ENCODE measurements at places on chromosomes 7 and 10.

DNA sequence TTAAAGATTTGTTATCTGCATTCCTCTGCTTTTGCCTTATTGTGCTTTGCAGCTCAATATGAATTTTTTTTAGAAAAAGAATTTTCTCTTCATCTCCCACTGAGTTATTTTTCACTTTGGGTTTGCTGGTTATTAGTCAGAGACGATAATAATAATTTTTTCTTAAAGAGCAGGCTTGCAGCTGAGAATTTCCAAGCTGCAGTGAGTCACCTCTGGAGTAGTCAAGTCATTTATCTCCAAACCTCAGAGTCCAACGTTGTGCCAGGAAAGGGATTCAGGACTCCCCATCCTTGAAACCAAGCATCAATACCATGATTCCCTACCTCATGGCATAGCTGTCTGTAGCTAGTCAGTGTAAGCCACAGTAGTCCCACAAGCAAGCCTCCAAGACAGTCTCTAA, 15.2 kb upstream of the EGR2 start:
- no peak for DNase-seq

GRCh38 chr7:133315332-133316040, 62.6 kb downstream of the EXOC4 start:
- no peak for DNase-seq

- DNase-seq = no peak
Observed at GRCh38 chr10:130463876-130464364, 327.7 kb downstream of the GLRX3 start.

- DNase-seq = no peak
Observed at GRCh38 chr10:78214955-78215354, 181.3 kb downstream of the RPS24 start.

- peak; percentile 10 for DNase-seq
Observed at GRCh38 chr10:104614245-104614831, 26.8 kb upstream of the SORCS3 start.

DNA sequence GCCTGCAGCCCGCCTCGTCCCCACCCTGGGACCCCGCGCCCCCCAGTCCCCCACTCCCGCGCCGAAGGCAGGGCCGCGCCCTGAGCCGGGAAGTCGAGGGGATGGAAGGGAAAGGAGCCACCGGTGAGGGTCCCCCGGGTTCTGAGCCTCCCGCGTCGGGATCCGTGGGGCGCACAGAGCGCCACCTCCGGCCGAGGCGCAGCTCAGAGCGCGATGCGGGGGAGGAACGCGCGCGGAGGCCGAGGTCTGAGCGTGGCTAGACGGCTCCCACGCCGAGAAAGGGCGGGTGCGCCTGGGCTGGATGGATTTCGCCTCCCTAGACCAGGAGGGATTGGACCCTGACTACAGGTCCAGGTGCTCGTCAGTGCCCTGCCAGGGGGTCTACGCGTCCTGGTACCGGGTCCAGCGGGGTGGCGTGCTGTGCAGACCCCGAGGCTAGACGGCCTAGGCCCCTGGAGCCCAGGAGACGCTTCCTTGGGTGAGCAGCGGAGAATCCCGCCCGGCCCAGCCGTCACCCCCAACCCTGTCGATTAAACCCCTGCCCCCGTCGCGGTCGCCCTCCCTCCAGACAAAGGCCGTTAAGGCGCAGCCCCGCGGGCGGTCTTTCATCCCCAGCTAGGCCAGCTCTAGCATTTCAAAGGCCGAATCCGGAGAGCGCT, 986 bp upstream of the PDGFA start:
- DNase-seq = no peak

DNA sequence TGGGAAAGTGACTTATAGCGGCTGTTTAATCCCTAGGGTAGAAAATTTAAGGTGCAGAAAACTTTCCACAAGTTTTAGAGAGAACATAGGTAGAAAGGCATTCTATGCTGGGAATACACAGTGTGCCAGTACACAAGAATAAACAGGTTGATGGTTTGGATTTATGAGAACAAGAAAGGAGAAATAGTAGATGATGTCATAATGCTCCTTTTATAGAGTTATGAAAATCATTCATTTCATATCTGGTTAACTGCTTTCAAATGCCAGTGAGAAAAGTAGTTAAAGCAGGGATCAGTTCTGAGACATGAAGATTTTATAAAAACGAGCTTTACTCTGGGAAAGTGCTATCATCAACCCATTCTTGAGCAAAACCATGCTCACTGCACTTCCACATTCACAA, 311.4 kb downstream of the PARD3 start:
- no peak for DNase-seq

- DNase-seq = no peak
Observed at GRCh38 chr10:124378881-124379471, 39.7 kb downstream of the OAT start.

GRCh38 chr7:93821463-93821862, 69.1 kb downstream of the TFPI2 start:
- DNase-seq = no peak

DNA sequence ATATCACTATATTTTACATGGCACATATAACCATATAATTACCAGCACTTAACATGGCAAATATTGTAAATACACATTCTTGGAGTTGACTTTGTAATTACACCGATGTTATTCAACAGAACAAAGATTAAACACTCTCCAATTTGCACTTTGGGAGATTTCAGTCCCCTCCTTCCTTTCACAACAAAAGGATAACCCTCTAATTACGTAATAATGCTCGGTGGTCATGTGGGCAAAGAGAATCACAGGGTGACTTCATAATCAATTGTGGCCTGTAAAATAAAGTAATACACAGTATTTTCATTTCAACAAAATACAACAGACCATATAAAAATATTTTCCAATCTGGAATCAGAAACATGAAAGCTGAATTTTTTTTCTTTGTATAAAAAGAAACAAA, 73.2 kb downstream of the RHOBTB1 start:
- DNase-seq = no peak

GRCh38 chr10:128880159-128880725, 586.8 kb upstream of the MGMT start:
- no peak for DNase-seq

DNA sequence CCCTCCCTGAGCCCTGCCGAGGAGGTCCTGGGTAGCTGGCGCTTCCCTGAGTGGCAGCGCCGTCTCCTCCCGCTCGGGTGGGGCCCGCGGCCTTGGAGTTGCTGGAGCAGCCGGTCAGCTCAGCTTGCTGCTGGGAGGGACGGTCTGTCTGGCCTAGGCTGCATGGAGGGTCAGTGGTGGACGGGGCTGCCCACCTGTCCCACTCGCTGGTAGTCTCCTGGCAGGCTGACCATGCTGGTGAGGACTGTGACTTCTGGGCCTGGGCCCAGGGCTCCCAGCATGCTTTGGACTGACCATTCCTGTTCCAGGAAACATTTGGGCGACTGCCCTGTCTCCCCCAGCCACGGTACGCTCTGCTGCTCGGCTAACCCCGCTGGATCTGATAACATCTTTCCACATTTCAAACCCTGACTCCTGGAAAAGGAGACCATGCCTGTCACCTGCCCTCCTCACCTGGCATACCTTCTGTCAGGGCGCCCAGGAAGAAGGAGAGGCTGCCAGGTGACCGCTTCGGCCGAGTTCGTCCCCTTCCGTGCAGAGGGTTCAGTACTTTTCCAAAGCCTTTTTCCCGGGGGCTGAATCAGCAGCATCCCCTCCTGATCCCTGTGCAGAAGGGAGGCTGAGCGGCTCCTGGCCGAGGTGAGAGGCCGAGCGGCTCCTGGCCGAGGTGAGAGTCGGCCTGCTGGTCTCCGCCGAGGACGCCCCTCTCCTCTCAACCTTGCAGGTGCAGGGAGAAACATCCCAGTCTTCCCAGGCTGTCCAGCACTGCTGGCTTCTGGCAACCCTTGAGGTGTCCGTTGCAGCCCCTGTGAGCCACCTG, 43.4 kb downstream of the FAM20C start:
- no peak for DNase-seq

GRCh38 chr10:23294638-23295247, 49.9 kb downstream of the C10orf67 start:
- DNase-seq = no peak

DNA sequence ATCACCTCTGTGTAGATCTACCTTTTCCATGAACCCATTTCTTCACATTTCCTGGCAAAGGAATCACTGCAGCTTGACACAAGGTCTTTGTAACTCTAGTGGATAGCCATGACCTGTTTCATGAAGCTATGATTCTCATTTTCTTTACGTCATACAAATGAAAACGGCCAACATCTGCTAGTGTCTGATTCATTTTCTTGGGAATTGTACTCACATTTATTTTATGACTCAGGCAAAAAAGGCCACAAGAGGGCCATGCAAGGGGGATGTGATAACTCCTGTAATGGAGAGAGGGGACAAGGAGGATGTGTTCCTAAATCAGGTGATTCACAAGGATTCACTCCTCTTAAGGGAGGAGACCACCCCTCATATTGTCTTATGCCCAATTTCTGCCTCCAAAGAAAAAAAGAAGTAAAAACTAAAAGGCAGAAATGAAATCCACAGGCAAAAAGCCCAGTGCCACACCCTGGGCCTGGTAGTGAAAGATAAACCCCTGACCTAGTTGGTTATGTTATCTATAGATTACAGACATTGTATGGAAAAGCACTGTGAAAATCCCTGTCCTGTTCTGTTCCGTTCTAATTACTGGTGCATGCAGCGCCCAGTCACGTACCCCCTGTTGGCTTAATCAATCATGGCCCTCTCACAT, 249.9 kb downstream of the IPMK start:
- no peak for DNase-seq

GRCh38 chr10:124688889-124689670, 55.1 kb downstream of the FAM53B start:
- peak; percentile 81 for DNase-seq

DNA sequence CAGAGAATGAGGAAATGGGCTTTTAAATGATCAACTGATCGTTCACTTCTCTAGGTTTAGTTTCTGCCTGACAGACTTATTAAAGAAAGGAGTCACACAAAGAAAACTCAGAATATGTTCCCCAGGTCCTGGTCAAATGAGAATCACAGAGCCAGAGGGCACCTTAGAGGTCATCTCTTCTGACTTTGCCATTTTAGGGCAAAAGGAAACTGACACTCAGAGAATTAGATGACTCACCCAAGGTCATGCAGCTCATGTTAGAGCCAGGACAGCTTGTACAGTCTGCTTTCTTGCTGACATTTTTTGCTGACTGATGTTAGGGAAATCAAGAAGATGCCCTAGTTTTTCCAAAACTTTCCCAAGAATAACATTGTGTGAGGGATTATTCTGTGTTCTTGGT, 312.7 kb upstream of the SP8 start:
- no peak for DNase-seq

DNA sequence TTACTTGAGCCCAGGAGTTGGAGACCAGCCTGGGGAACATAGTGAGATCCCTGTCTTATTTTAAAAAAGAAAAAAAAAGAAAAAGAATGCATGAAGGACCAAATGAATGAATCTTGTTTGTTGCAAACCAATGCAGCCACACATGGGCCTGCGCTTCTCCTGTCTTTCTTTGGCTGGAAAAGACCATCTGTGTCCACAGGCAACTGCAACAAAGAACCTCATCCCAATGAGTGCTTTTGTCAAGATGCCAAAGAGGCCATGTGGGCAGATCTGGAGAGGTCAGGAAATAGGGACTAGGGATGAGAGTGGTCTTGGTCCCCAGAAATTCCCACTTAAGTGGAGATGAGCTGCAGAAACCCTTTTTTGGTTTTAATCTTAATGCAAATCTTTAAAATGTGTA, 49.8 kb upstream of the DUSP5 start:
- DNase-seq = no peak

DNA sequence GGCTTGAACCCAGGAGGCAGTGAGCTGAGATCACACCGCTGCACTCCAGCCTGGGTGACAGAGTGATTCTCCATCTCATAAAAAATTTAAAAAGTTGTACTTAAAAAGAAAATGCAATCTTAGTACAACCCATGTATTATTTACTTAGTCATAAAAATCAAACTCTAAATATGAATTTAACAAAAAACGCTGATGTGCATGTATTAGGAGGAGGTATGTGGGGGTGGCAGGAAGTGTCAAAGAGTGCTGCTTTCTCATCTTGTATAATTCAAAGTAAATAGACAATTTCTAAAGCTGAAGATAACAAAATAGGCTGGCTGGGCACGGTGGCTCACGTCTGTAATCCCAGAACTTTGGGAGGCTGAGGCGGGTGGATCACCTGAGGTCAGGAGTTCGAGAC, 81.0 kb upstream of the NRBF2 start:
- DNase-seq = no peak

Measured in CD4-positive, alpha-beta memory T cell (primary cell).